ENCODE measurements at places on chromosomes 6 and 20. TPM values are rescaled to one million over a fixed set of nuclear protein-coding genes. Genes with fewer than 3 reads are reported as not detected.

GSTA2 gene
- not detected for total RNA-seq

SSTR4 gene
- total RNA-seq: not detected

DNA sequence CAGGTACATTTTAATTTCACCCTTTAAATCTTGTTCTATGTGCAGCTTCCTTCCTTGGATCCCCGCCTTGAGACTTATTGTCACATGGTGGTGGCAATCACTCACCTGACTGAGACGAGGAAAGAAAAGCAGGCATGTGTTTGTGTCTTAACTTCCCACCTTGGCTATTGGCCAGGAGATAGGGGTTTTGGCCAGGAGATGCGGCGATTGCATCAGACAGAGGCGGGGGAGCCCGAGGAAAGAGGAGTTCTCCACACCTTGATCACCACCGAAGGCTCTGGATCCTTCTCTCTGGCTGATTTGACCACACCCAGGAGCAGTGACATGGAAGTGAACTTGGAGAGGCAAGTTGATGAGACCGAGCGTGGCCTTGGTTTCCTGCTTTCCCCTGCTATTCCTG lies 49.7 kb upstream of the EYA2 start:
- H3K36me3 ChIP-seq: no peaks in the 10 kb centered on the region
- H3K4me3 ChIP-seq: no peak overlapping the region
- H3K4me1 ChIP-seq: no peaks in the 10 kb centered on the region
- no peak overlapping the region for H3K27ac ChIP-seq
- H3K27me3 ChIP-seq: no peaks in the 10 kb centered on the region
- no peak for DNase-seq

GRCh38 chr6:166305562-166306117 lies 2.6 kb downstream of the PRR18 start:
- no peaks in the 10 kb centered on the region for H3K4me1 ChIP-seq
- H3K27ac ChIP-seq: no peak overlapping the region
- DNase-seq: no peak
- no peaks in the 10 kb centered on the region for H3K36me3 ChIP-seq
- H3K4me3 ChIP-seq: no peak overlapping the region

DNA sequence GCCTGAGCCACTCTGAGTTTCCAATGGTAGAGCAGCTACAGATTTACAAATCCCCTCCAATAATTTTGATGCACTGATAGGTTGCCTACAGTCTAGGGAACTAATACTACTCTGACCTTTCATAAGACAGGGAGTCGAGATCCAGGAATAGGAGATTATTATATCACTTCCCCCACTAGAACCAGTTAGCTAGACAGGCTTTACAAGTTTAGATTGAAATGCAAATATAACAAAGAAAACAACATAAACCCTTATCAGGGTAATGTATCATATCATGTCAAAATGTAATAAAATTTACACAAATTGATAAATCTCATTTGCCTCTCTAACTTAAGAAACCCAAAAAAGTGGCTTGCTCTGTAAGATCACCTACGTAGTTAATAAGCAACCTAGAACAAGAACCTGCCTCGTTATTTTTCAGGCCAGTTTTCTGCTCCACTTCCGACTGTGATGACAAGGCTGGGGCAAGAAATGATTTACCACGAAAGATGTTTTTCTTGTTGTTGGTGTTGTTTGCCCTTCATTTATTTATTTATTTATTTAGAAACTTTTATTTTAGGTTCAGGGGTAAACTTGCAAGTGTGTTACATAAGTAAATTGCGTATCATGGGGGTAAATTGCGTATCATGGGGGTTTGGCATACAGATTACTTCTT lies 504.2 kb upstream of the ID4 start:
- no peaks in the 10 kb centered on the region for H3K27me3 ChIP-seq
- H3K4me1 ChIP-seq: no peaks in the 10 kb centered on the region
- no peak overlapping the region for H3K27ac ChIP-seq

DNA sequence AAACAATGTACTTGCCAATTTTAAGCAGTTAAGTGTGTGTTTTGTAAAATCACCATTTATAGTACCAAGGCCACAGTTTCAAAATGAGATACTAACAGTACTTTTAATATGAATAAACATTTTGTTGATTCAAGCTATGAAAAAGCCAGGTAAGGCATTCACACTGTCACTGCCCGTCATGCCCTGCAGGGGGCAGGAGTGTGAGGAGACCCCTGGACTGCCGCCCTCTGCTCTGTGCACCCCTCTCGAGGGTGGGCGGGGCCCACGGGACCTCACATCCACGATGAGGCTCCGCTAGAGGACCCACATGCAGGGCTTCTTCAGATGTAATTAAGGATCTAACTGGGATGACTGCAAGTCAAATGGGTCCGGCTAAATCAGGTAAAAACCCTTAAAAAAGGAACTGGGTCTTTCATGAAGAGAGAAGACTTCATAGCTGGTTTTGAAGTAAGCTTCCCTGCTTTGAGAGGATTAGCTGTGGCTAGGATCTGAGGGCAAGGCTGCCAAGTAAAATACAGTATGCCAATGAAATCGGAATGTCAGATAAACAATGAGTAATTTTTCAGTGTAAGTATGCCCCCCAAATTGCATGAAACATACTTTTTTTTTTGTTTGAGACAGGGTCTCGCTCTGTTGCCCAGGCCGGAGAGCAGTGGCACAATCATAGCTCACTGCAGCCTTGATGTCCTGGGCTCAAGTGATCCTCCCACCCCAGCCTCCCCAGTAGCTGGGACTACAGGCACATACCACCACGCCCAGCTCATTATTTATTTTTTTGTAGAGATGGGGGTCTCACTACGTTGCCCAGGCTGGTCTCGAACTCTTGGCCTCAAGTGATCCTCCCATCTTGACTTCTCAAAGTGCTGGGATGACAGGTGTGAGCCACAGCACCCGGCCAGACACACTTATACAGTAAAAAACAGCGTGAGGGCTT lies 18.7 kb downstream of the DIDO1 start:
- no peak for DNase-seq
- H3K4me3 ChIP-seq: no peak overlapping the region
- peaks cover 97% of the 10 kb centered on the region for H3K36me3 ChIP-seq
- no peak overlapping the region for H3K27ac ChIP-seq

- no peaks in the 10 kb centered on the region for H3K27me3 ChIP-seq
- H3K4me3 ChIP-seq: no peak overlapping the region
- no peaks in the 10 kb centered on the region for H3K36me3 ChIP-seq
- H3K4me1 ChIP-seq: no peaks in the 10 kb centered on the region
- H3K27ac ChIP-seq: no peak overlapping the region
These were observed 23.3 kb downstream of the SESN1 start for GRCh38 chr6:109071125-109071917.

- H3K4me1 ChIP-seq: no peaks in the 10 kb centered on the region
These were observed 24.1 kb downstream of the ALDH8A1 start for GRCh38 chr6:134925800-134926199.

SNPH gene
- total RNA-seq: 11.7 TPM

DNA sequence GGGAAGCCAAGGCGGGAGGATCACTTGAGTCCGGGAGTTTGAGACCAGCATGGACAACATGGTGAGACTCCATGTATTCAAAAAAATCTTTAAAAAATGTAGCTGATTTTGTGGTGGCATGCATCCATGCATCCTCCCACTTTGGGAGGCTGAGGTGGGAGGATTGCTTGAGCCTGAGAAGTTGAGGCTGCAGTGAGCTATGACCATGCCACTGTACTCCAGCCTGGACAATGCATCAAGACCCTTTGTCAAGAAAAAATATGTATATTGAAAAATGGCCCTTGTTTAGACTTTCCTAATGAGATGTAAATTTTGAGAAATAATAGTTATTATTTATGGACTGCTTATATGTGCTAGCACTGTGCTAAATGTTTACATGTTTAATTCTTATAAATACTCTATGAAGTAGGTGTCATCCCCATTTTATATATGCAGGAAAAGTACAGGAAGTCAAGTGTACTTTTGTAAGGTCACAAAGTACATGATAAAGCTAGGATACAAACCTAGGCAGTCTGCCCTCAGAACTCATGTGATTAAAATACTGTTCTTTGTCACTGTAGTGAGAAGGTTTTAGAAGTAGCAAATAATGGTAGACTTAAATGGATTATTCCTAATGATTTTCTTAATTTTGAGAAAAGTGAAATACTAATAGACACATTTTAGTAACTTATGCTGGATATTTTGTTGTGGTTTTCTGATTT lies 58.8 kb downstream of the ITCH start:
- no peaks in the 10 kb centered on the region for H3K27me3 ChIP-seq
- peaks cover 22% of the 10 kb centered on the region for H3K36me3 ChIP-seq
- peaks cover 7% of the 10 kb centered on the region for H3K4me1 ChIP-seq
- no peak for DNase-seq
- no peak overlapping the region for H3K4me3 ChIP-seq
- H3K27ac ChIP-seq: peak overlapping the region; percentile 8
